NK-92 treated with Interleukin-12 subunit alpha and Interleukin-12 subunit beta, amount 100 ng/mL, for 24 hours (cell line): ENCODE measurements at places on chromosomes 12 and 14.

- DNase-seq = no peak
Observed at GRCh38 chr12:15152456-15152855, 68.8 kb downstream of the RERG start.

- DNase-seq = no peak
Observed at GRCh38 chr14:51575349-51576116, 76.2 kb upstream of the FRMD6 start.

- DNase-seq = no peak
Observed at GRCh38 chr14:71332476-71332875, 425.2 kb downstream of the PCNX1 start.

- no peak for DNase-seq
Observed at GRCh38 chr14:68506021-68506644, 286.7 kb downstream of the ZFP36L1 start.

GRCh38 chr14:93862265-93862664 is 64.9 kb upstream of the FAM181A start:
- no peak for DNase-seq

DNA sequence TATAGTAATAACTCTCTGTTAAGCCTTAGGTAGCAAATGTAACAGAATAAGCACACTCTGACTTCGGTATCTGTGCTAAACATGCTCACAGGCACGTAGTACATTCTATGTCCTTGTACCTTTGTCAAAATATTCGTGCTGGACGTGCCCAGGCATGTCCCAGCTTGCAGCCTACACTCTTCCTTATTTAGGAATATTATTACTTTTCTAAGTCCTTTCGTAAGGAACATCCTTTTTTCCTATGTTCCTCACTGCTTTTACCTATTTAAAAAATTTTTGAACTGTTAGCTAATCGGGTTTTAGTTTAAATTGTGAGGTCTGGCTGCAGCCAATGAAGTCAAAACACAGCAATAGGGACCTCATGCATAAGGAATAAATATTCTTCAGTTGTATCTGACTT is 24.1 kb upstream of the UBC start:
- DNase-seq = no peak

- no peak for DNase-seq
Observed at GRCh38 chr12:57621497-57622292, 10.5 kb downstream of the ARHGEF25 start.

DNA sequence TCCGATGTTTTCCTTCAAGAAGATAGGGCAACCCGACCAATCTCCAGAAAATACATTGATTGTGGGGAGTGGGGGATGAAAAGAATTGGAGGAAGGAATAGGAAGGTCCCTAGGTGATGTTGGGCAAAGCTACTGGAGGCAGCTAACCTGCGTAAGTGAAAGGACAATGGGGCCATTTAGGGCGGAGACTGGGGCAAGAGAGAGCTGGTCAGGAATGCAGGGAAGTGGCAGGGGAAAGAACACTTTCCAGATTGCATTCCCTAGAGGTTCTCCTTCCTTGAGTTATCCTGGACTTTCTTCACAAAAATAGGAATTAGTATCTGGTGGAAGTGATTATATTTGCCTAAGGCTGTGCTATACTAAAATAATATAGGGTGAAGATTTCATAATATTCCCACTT is 151.8 kb upstream of the HMGA2 start:
- no peak for DNase-seq

DNA sequence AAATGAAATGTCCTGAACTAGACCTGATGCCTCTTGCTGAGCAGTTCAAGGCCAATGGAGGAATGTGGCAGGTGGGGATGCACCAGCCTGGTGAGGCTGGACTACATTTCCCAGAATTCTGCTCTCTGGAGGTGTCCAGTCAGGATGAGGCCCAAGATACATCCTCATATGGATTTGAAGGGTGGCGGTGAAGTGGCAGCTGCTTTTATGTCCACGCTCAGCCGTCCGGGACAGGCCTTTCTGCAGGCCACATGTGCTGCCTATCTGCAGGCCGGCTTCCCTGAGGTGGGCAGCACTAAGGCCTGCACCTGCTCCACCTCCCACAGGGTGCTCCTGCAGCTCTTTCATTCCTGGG is 230.2 kb downstream of the BCL11B start:
- DNase-seq = no peak

DNA sequence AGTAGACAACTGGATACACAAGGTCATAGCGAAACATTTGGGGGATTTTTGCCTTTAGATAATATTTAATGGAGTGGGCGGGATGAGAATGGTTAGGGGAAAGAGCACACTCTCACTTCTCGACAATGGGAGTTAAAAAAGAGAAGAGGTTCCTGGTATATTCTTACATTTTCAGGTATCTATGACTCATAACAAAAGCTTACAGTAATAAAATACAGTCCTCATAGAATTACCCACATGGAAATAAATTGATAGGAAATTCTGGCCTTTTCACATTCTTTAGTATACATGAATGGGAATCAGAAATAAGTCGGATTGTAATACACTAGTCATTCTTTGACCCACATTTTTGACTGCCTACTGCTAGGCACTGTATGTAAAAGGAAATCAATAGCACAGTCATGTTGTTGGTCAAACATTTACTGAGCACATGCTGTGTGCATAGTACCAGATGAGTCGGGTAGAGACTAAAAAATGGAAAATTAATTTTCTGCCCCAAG is 8.2 kb upstream of the CRADD start:
- DNase-seq = no peak
